ENCODE measurements at places on chromosomes 1 and 21. TPM values are rescaled to one million over a fixed set of nuclear protein-coding genes. Genes with fewer than 3 reads are reported as not detected.

The CCDC30 gene
- not detected for total RNA-seq

The EPS8L3 gene
- total RNA-seq = not detected

The CPLANE2 gene
- total RNA-seq = not detected

The RNF186 gene
- total RNA-seq = not detected

The PLPP3 gene
- total RNA-seq = 87.7 TPM

The A3GALT2 gene
- not detected for total RNA-seq

The OR2M5 gene
- total RNA-seq = not detected

The PYHIN1 gene
- 2.8 TPM for total RNA-seq

The BGLAP gene
- total RNA-seq = 19.1 TPM

The MPL gene
- not detected for total RNA-seq

The CA14 gene
- total RNA-seq = not detected

The IL19 gene
- total RNA-seq = not detected

The OR6N1 gene
- not detected for total RNA-seq

The TMOD4 gene
- not detected for total RNA-seq

The CNR2 gene
- total RNA-seq = not detected

The LAMC1 gene
- total RNA-seq = 166 TPM

The S100B gene
- total RNA-seq = 0.53 TPM

The FASLG gene
- not detected for total RNA-seq

The HNRNPCL1 gene
- not detected for total RNA-seq

The LCK gene
- total RNA-seq = not detected

The ZBTB7B gene
- total RNA-seq = 83.1 TPM

The CR1L gene
- total RNA-seq = not detected

The AVPR1B gene
- not detected for total RNA-seq

The SPRR1B gene
- total RNA-seq = not detected

The KRTAP12-2 gene
- total RNA-seq = not detected

The IFFO2 gene
- total RNA-seq = 131 TPM

The CTSS gene
- total RNA-seq = 32.1 TPM

The TAF13 gene
- 9.3 TPM for total RNA-seq

The CDC20 gene
- not detected for total RNA-seq

The EDN2 gene
- not detected for total RNA-seq

The CSF1 gene
- total RNA-seq = 140 TPM

The DIO1 gene
- total RNA-seq = not detected

The SH2D5 gene
- total RNA-seq = not detected

The NPPA gene
- total RNA-seq = not detected

The NBPF20 gene
- total RNA-seq = 2.0 TPM

The CDCA8 gene
- total RNA-seq = 0.75 TPM

The ORC1 gene
- total RNA-seq = not detected

The SPRR3 gene
- total RNA-seq = 0.53 TPM

The RGS18 gene
- total RNA-seq = 3.0 TPM

The MYOG gene
- not detected for total RNA-seq

The OR6K3 gene
- total RNA-seq = not detected

The NDUFS5 gene
- 194 TPM for total RNA-seq

The HSF2BP gene
- 0.75 TPM for total RNA-seq

The C1QA gene
- total RNA-seq = 202 TPM

The FAM131C gene
- total RNA-seq = 0.21 TPM

The CD244 gene
- not detected for total RNA-seq

The PRCC gene
- 16.3 TPM for total RNA-seq

The NADK gene
- total RNA-seq = 104 TPM

The ARMH1 gene
- total RNA-seq = not detected

The LCE3E gene
- not detected for total RNA-seq

The ST6GALNAC5 gene
- 32.9 TPM for total RNA-seq

The LCE2C gene
- total RNA-seq = not detected

The ICOSLG gene
- total RNA-seq = not detected

The AIM2 gene
- total RNA-seq = 0.43 TPM

All from ascending aorta (tissue), 2 donors.